ENCODE measurements at places on chromosomes 11 and 22. TPM values are rescaled to one million over a fixed set of nuclear protein-coding genes. Genes with fewer than 3 reads are reported as not detected.
A peak's percentile ranks its signal among the peaks of the same experiment; 100 is the strongest.

- H3K27ac ChIP-seq, result no peak overlapping the region
- no peaks in the 10 kb centered on the region for H3K27me3 ChIP-seq
- no peaks in the 10 kb centered on the region for H3K4me1 ChIP-seq
- H3K36me3 ChIP-seq, result no peaks in the 10 kb centered on the region
- H3K4me3 ChIP-seq, result no peak overlapping the region
These were observed 11.2 kb upstream of the RBM4B start for GRCh38 chr11:66688561-66689534.

DNA sequence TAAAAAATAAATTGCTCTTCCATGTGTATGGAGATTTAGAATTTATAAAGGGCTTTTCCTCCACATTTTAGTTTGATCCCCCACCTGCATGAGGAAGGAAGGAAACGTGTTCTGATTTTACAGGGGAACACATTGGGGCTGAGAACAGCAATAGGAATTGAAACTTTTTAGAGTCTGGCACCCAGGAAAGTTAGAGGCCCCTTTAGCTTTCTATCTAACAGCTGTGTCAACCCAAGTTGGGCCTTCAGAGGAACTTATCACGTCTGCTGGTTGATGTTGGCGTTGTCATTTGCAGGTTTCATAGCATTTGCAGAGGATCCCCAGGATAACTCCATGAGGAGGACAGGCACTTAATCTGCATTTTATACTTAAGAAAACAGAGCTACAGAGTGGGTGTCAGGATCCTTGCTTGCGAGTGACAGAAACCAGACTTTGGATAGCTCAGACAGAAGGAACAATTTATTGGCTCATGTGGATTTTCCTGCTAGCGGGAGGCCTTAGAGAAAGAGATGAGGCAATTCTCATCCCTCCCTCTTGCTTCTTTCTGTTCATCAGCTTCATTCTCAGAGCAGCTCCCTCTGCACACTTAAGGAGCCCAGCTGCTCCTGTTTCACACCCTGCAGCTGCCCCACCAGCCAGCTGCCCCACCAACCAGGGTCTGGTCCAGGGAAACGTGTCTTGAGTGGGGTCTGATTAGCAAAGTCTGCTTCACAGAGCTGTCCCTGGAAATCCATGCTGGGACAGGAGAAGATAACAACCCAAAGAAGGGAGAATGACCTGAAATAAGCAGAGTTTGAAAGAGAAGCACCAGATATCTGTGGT, 92.5 kb upstream of the OR4B1 start:
- DNase-seq, result no peak
- no peak overlapping the region for H3K27ac ChIP-seq
- no peak overlapping the region for H3K4me3 ChIP-seq
- H3K4me1 ChIP-seq, result peaks cover 15% of the 10 kb centered on the region

- no peak overlapping the region for H3K4me3 ChIP-seq
- H3K4me1 ChIP-seq, result peaks cover 23% of the 10 kb centered on the region
- DNase-seq, result no peak
- no peaks in the 10 kb centered on the region for H3K27me3 ChIP-seq
These were observed 93.4 kb upstream of the SEPTIN5 start for GRCh38 chr22:19620742-19621371.

DNA sequence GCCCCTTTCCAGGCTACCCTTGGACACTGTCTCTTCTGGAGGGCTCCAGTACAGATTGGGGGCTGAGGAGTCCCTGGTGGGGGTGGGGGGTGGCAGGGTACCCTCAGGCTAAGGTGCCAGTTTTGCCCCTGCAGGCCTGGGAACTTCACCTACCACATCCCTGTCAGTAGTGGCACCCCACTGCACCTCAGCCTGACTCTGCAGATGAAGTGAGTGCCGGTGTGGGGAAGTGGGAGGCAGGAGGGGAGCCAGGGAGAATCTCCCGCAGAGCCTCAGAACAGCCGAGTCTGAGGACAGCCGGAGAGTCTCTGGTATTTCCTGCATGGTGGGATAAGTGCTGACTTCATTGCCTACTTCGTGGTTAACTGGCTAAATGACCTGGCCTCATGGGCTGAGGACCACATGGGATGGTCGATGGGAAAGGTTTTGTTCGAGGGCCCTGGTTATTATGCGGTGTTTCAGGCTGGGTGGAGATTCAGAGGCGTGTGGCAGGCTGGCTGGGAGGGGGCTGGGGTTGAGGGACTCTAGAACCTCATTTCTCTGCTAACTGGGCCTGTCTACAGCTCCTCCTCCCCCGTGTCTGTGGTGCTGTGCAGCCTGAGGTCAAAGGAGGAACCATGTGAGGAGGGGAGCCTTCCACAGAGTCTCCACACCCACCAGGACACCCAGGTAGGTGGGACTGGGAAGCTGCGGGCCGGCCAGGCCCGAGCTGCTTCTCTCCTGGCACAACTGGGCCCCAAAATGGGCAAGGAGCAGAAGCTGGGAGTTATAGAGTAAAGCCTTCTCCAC, 8.5 kb downstream of the TMEM258 start:
- no peak overlapping the region for H3K27ac ChIP-seq
- H3K27me3 ChIP-seq, result no peaks in the 10 kb centered on the region
- H3K36me3 ChIP-seq, result peaks cover 23% of the 10 kb centered on the region

DNA sequence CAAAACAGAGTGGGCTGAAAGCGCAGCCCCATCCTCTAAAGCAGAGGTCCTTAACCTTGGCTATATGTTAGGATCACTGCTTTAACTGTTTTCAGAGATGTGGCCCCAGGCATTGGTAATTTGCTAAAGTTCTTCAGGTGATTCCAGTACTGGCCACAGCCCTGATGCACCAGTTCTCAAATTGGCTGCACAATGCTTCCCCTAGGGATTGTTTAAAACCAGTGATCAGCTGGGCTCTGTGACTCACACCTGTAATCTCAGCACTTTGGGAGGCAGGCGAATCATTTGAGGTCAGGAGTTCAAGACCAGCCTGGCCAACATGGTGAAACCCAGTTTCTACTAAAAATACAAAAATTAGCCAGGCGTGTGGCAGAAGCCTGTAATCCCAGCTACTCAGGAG, 8.4 kb upstream of the IRAG1 start:
- no peak for DNase-seq
- no peaks in the 10 kb centered on the region for H3K4me1 ChIP-seq
- no peak overlapping the region for H3K27ac ChIP-seq
- H3K36me3 ChIP-seq, result no peaks in the 10 kb centered on the region

- no peaks in the 10 kb centered on the region for H3K4me1 ChIP-seq
- no peak overlapping the region for H3K4me3 ChIP-seq
- no peaks in the 10 kb centered on the region for H3K36me3 ChIP-seq
- no peak overlapping the region for H3K27ac ChIP-seq
These were observed 337.2 kb upstream of the API5 start for GRCh38 chr11:42974510-42975179.

GRCh38 chr22:22710719-22711531, 66.5 kb downstream of the GGTLC2 start:
- no peak overlapping the region for H3K27ac ChIP-seq
- H3K4me1 ChIP-seq, result no peaks in the 10 kb centered on the region
- peak; percentile 59 for DNase-seq
- no peak overlapping the region for H3K4me3 ChIP-seq

DNA sequence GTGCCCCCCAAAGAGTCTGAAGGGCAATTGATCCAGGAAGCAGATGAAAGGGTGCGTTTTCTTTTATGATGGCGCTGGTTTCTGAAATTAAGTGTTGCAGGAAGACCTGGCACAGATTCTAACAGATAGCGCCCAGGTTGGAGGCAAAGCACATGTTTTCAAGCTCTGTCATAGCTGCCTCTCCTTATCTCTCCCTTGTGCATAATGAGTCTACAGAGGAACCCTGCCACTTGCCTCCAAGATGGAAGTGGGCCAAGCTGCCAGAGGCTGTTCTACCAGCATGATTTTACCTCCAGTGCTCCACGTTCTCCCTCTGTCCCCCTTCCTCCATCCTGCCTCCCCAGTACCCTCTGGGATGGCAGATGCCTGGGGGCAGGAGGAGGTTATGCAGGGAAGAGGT, 30.0 kb upstream of the TLCD5 start:
- no peak overlapping the region for H3K4me3 ChIP-seq
- DNase-seq, result no peak
- no peak overlapping the region for H3K27ac ChIP-seq
- H3K27me3 ChIP-seq, result no peaks in the 10 kb centered on the region

- DNase-seq, result no peak
- H3K4me1 ChIP-seq, result no peaks in the 10 kb centered on the region
- H3K27me3 ChIP-seq, result no peaks in the 10 kb centered on the region
- H3K27ac ChIP-seq, result no peak overlapping the region
- H3K36me3 ChIP-seq, result no peaks in the 10 kb centered on the region
- no peak overlapping the region for H3K4me3 ChIP-seq
These were observed 17.5 kb downstream of the NCR3LG1 start for GRCh38 chr11:17369094-17369493.

C11orf21 gene
- total RNA-seq, result 0.15 TPM

FAM83F gene
- total RNA-seq, result 35.6 TPM

BTBD18 gene
- not detected for total RNA-seq

DNA sequence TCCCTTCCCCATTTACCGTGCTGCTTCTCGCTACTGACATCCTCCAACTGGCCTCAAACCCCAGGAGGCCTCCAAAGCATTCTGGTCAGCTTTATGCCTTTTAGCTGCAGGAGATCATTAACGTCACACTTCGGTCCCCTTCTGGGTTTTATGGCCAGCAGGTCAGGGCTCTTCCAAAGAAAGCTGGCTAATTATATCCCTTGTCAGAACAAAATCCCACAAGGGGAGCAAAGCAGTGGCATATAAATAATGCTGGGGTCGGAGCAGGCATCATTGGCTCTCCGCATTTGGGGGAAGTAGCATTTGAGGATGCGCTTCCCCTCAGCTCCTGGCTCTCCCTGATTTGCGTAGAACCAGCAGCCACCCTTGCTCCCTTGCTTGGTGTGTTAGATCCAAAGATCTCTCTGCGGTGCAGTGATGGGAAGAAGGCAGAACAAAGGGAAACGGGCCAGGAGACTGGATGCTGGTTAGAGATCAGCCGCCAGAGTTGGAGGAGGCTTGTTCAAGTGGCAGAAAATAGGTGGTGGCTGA, 117.4 kb downstream of the DBX1 start:
- no peak overlapping the region for H3K4me3 ChIP-seq
- peaks cover 26% of the 10 kb centered on the region for H3K4me1 ChIP-seq
- H3K27me3 ChIP-seq, result no peaks in the 10 kb centered on the region
- H3K36me3 ChIP-seq, result peaks cover 20% of the 10 kb centered on the region

POU2AF2 gene
- not detected for total RNA-seq

GRCh38 chr22:20565079-20565734, 57.8 kb downstream of the MED15 start:
- no peaks in the 10 kb centered on the region for H3K27me3 ChIP-seq
- peaks cover 42% of the 10 kb centered on the region for H3K4me1 ChIP-seq
- H3K36me3 ChIP-seq, result peaks cover 25% of the 10 kb centered on the region
- H3K4me3 ChIP-seq, result no peak overlapping the region

CALCA gene
- 970 TPM for total RNA-seq

CABP4 gene
- total RNA-seq, result 6.4 TPM

DNA sequence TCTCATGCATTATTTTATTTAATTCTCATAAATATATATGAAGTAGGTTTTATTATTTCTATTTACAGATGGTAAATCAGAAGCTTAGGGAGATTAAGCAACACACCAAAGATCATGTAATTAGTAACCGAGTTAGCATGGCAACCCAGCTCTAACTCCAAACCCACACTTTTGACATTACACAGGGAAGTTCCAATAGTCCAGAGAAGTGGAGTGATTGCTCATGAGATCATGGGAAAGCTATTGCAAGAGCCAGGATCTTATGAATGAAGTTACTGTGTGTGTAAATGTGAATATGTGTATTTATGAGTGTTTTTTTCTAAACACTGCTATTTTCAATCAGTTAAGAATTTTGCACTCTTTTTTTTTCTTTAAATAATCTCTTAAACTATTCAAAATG, 225.8 kb upstream of the KIRREL3 start:
- H3K4me3 ChIP-seq, result no peak overlapping the region
- DNase-seq, result no peak
- H3K4me1 ChIP-seq, result no peaks in the 10 kb centered on the region
- no peak overlapping the region for H3K27ac ChIP-seq
- H3K36me3 ChIP-seq, result no peaks in the 10 kb centered on the region

DNA sequence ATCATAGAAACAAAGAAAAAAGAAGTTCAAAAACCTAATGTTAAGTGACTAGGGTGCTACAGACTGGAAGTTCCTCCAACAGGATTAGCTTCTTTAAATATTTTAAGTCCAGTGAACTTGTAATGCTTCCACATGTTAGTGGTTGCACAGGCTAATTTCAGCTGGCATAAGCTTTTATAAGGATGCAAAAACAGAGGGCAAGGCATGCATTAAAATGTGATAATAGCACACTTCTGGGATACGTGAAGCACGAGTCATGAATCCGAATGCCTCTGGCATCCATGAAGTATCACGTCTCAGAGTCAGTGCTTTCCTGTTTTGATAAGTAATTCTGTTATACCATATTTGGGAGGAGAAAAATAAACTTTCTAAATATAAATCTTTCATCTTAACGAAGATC, 106.8 kb downstream of the DCDC1 start:
- no peaks in the 10 kb centered on the region for H3K36me3 ChIP-seq
- no peaks in the 10 kb centered on the region for H3K4me1 ChIP-seq
- H3K4me3 ChIP-seq, result no peak overlapping the region
- no peak for DNase-seq

DNA sequence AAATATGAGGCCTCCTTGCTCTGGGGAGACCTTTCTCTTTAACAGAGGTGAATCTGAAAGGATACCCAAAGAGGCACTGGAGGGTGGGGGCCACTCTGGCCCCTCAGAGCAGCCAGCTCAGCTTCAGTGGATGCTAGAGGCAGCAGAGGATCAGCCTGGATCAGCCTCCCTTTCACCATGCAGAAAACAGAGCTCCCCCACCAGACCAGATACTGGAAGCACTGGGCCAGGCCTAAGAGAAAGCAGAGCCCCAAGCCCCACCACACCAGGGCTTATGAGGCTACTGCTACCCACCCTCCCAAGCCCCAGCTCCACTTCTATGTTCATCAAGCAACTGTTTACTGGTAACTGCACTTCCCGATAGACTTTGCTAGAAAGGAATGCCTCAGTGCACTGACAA, 4.0 kb upstream of the SLC43A3 start:
- H3K4me3 ChIP-seq, result no peak overlapping the region
- H3K27ac ChIP-seq, result peak overlapping the region; percentile 73
- H3K4me1 ChIP-seq, result peaks cover 89% of the 10 kb centered on the region
- H3K27me3 ChIP-seq, result no peaks in the 10 kb centered on the region
- DNase-seq, result no peak

GRCh38 chr22:47457509-47458300, 695.3 kb downstream of the TBC1D22A start:
- no peaks in the 10 kb centered on the region for H3K27me3 ChIP-seq
- H3K27ac ChIP-seq, result no peak overlapping the region
- H3K36me3 ChIP-seq, result no peaks in the 10 kb centered on the region
- no peaks in the 10 kb centered on the region for H3K4me1 ChIP-seq
